ENCODE measurements at places on chromosomes 12 and 14.

DNA sequence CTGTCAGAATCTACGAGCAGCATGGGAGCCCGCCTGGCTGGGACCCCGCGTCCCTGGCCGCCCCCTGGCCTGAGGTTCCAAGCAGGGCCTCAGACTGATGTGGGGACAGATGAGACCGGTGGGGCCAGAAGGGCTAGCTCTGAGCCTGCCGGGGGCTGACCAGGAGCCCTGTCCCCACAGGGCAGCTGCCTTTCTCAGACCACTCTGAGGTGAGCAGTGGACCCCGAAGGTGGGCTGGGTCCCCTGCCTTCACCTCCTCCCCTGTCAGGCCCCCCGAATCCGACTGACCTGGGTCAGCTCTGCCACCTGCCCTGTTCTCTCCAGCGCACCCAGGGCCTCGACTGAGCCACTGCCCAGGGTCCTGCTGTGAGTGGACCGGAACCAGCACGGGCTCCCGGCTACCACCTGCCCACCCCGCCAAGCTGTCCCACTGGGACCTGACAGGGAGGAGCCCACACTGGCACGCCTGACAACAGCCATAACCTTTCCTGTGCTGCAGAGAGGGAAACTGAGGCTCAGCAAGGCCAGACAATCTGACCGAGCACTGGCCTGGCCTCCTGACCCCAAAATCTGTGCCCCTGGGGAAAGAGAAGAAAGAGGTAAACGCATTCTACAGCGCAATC lies 29.7 kb upstream of the TMEM179 start:
- no peak for DNase-seq

GRCh38 chr14:54427871-54428270 lies 13.3 kb downstream of the CNIH1 start:
- no peak for DNase-seq

- no peak for DNase-seq
Measured at GRCh38 chr12:52436828-52437474, 2.8 kb upstream of the KRT75 start.

DNA sequence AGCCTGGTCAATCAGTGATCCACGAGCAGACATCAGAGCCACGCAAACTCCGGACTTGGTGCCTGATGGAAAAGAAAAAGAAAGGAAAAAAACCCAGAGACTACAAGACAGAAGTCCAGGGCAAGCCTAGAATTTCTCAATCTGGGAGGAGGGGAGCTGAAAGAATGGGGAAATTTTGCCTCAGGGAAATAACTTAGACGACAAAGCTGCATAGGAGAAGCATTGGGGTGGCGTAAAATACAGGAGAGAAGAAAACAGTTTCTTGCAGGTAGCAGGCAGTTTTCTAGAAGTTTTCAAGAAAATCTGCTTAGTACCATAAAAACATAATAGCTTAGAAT lies 2.6 kb upstream of the SLC11A2 start:
- DNase-seq, result no peak

- no peak for DNase-seq
Measured at GRCh38 chr14:89085231-89085731, 260.8 kb downstream of the TTC8 start.

- DNase-seq, result no peak
Measured at GRCh38 chr14:34063470-34064164, 112.7 kb upstream of the EGLN3 start.

DNA sequence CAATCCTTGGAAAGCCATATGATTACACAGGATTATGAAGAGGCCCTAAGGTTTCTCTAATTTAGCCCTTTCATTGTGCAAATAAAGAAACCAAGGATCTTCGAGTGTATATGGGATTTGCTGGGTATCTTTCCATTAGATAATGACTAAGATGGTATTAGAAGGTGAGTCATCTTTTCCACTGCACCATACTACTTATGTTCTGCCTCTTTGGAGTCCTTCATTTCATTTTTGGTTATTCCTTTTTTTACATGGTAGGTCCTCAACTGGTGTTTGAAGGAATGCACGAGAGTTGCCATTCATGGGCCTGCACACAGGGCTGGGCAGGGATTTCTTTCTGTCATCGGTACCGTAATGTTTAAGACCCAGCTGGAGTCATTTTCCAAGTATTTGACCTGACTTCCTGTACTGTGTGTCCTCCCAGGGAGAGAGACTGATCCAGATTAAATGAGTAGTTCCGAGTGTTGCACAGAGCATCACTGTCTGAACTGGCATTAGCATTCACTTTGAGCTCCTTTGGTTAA lies 85.7 kb downstream of the BORCS5 start:
- no peak for DNase-seq
